Naive thymus-derived CD4-positive, alpha-beta T cell (primary cell): ENCODE measurements at places on chromosomes 13 and 19. TPM values are rescaled to one million over a fixed set of nuclear protein-coding genes. Genes with fewer than 3 reads are reported as not detected.
A peak's percentile ranks its signal among the peaks of the same experiment; 100 is the strongest.

DNA sequence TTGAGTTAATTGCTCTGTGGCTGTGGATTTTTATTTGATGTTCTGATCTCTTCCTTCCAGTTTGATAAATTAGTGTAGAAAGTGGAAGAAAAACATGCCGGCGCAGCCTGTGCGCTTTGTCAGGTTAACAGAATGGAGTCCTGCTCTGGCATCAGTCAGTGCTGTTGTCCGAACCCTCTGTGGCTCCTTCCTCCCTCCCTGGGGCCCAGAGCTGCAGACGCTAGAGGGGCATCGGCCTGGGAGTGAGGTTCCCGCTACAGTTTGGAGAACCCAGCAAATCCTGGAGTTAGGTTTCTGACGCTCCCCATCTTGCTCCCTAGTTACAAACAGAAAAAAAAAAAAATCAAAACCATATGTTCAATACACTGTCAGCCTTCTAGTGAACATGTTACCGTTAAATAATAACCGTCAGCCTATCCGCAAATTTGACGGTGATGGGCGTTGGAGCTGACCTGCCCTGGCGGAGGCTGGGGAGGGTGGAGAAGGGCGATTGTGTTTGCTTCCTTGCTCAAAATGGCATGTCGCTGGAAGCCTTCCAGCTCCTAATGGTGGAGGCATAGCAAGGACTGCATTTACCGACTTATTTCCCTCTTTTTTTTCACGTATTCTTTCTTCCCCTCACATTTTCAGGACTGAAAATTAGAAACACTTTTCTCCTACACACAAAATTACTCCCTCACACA lies 13.6 kb downstream of the MBNL2 start:
- no peak for DNase-seq

- no peak for DNase-seq
These were observed 350.9 kb downstream of the SUCLA2 start for GRCh38 chr13:47650209-47650608.

GRCh38 chr13:91359111-91359510 lies 11.6 kb downstream of the MIR17HG start:
- no peak for DNase-seq

DNA sequence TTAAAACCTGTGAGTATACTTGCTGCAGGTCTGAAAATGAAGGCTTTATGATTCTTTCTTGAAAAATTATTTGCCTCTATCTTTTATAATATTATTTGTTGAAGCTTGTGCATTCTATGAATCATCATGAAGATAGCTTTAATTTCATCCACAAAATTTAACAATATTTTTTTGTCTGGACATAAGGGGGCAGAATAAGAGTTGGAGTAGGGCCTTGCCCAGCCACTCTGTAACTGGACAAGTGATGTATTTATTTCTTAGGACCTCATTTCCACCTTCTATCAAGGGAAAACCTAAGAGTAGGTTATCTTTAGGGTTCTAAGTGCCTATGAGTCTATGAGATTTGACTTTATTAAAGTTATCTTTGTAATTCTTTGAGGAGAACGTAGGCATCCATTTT lies 49.9 kb downstream of the N4BP2L1 start:
- no peak for DNase-seq

GRCh38 chr19:11324079-11324661 lies 15.3 kb downstream of the RAB3D start:
- peak; percentile 35 for DNase-seq

The B3GNT8 gene
- total RNA-seq: 0.43 TPM
